Brain pericyte (primary cell): ENCODE measurements at places on chromosomes 13 and 19.

DNA sequence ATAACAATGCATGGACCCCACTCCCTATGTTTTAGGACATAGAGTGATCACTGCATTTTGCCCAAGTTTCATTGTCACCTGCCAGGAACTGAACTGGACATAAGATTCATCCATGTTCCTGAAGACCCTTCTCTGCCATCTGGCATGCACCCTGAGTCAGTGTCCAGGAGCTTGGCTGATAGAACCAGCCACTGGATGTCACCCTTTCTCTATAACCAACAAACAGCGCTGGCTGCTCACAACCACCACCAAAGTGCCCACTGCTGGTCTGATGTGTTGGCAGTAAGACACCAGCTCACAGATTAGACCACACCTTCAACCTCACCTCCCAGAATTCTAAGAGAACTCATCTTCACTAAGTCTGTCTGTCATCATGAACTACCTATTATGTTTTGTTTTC, 333.4 kb downstream of the ITGBL1 start:
- peak; percentile 17 for DNase-seq

DNA sequence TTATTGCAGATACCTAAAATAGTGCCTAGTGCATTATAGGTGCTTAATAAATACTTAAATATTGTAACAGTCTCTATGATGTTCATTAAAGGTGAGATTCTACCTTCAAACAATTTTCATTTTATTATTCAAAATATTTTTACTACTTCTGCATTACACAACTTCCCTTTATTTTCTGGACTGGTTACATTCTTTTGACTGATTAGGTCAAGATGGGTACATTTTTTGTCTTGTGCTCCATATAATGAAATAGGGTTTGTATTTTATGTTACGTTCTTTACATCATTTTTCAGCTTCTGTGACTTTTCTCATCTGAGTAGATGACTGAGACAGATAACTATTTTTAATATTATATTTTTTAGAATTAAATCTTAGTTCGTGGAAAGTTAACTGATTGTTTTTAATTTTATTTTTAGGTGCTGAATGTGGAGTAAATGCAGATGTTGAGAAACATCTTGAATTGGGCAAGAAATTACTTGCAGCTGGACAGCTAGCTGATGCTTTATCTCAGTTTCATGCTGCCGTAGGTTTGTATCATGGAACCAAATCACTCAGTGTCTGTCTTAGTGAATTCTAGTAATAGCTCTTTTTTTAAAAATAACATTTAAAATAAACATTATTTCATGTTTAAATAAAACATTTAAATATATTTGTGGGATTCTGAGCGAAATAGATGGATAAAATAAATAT, 32.0 kb downstream of the DNAJC3 start:
- DNase-seq: no peak

DNA sequence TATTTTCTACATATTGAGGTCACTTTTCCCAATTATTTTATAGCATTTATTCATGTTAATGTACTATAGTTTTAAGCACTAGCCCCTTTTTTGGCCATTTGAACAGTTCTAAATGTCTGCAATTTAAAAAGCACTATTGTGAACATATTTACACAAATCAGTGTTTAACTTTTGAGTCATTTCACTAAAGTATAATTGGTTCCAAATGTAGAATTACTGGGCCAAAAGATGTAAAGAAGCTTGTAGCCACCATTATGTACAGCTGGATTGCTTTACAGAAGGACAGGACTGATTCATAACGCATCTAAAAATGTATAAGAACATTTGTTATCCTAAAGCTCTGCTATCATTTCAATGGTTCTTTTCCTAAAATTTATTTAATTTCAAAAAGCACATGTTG, 16.6 kb upstream of the ATP12A start:
- DNase-seq: no peak

GRCh38 chr19:55289117-55289796, 5.5 kb downstream of the BRSK1 start:
- DNase-seq: no peak

DNA sequence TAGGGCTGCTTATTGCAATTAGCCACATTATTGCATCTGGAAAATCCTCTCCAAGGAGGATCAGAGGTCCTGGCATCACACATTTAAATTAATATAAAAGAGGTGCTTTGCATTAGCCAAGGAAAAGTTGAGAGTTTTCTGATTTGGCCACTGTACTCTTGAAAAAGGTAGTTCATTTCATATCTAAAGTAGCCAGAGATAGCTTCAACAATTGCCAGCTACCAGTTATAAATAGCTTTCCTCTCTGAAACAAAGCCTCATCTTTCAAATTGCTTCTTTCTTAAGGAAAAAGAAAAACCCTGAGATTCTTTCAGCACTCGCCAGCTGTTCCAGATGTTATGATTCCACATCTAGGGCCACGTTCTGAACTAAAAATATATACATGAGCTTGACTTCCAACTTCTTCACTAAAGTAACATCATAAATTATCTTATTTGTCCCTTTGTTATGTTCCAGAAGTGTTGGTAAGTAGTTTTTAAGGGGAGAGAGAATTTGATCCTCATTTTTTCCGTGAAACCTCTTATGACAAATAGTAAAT, 69.6 kb downstream of the ERCC5 start:
- no peak for DNase-seq

- peak; percentile 94 for DNase-seq
These were observed at the start of gene TMEM161A for GRCh38 chr19:19138109-19138981. Gene TMEM161A (minus strand): TSS chr19:19138478. CDS start chr19:19138428, 50 bp downstream.

DNA sequence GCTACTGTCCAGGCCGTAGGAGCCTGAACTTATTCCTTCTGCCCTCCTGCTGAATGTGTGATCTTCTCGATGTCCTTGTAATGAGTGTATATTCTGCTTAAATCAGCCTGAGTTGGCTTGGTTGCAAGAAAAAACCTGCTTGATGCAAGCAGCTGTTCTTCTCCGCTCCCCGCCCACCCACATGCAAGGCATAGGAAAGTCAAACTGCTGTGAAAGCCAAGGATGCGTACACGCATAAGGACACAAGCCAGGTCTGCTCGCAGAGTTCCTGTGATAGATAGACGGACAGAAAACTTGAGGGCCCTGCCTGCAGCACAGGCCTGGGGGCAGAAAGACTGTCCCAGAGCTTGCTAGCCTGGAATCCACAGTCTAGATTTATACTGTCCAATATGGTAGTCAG, 101.1 kb downstream of the DNAJC15 start:
- DNase-seq: no peak

DNA sequence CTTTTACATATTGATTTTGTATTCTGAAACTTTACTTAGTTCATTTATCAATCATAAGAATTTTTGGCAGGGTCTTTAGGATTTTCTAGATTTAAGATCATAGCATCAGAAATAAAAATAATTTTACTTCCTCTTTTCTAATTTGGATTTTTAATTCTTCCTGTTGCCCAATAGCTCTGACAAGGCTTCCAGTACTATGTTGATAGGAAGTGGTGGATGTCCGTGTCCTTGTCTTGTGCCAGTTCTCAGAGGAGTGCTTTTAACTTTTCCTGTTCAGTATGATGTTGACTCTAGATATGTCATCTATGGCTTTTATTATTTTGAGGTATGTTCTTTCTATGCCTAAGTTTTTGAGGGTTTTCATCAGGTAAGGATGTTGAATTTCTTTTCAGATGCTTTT, 7.7 kb upstream of the KIR2DL4 start:
- DNase-seq: no peak

DNA sequence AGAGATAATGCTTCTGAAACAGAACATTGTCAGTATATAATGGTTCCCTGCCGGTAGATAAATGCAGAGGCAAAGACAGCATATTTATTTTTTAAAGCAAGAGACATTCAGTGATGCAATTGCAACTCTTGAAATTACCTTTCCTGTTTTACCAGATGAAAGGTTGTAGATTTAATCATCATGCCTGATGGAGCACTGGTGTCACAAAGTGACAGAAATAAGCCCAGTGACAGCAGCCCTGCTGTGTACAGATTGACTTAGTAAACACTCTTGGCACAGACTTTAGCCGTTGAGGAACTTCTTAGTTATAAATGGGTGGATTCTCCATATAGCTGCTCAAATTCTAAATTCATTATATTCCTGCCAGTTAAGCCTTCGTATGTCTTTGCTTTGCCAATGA, 172.5 kb downstream of the ITGBL1 start:
- no peak for DNase-seq

- DNase-seq: no peak
These were observed at the start of gene MYBPC2 for GRCh38 chr19:50432221-50433028. Gene MYBPC2 (plus strand): TSS chr19:50432892. CDS start chr19:50432954, 62 bp downstream.
